ENCODE measurements at places on chromosomes 4 and X.
A peak's percentile ranks its signal among the peaks of the same experiment; 100 is the strongest.

- DNase-seq, result no peak
These were observed 865 bp downstream of the FAM200B start for GRCh38 chr4:15682242-15683142.

DNA sequence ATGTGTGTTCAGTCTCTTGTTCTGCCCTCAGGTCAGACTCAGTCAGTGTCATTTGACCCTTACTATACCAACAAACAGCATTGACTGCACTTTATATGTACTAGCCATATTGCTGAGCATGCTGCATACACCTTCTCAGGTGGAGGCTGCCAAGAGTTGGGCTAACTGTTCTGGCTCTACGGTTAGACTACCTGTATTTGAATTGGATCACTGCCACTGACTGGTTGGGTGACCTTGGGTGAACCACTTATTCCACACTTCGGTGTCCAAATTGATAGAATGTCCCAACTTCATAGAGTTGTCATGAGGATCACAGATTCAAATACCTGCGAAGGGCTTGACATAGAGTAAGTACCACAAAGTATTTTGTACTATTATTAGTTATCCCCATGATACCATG, 91.2 kb upstream of the GPR50 start:
- no peak for DNase-seq

DNA sequence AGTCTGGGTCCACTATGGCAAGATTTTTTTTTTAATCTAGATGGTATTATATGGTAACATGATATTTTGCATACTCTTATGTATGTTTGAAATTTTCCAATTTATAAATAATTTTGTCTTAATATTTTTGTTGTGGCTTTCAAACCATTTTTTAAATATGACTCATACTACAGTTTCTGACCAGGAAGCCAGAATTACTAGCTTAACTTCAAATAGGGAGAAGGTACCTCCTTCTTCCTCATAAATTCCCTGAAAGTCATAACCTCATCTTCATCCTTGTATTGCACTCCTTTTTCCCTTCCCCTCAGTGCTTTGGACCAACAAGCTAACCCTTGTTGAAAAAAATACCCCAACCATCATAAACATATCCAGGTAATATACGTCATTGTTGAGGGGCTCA, 21.6 kb downstream of the ARAP2 start:
- no peak for DNase-seq

GRCh38 chr4:81541161-81541945, 69.6 kb upstream of the RASGEF1B start:
- no peak for DNase-seq

DNA sequence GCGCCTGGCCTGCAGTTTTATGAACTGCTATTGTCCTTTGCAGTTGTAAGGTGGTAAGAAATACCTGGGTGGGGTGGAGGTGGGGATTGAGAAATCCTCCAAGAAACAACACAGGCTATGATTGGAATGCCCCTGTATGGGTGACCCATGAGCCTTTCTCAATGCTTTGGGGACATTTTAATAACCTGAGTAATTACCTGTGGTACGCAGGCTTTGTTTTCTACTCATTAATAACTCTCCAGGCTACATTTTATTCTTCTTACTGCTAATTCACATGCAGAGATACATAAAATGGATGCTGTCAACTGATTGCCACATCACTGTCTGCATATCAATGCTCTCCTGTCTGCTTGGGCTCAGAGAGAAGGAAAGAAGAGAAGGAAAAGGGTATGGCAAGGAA, 41.8 kb downstream of the PHEX start:
- no peak for DNase-seq

GRCh38 chr4:85127653-85128052, 161.2 kb upstream of the WDFY3 start:
- DNase-seq, result peak; percentile 58

GRCh38 chrX:112477653-112478052, 202.1 kb downstream of the LHFPL1 start:
- DNase-seq, result no peak

DNA sequence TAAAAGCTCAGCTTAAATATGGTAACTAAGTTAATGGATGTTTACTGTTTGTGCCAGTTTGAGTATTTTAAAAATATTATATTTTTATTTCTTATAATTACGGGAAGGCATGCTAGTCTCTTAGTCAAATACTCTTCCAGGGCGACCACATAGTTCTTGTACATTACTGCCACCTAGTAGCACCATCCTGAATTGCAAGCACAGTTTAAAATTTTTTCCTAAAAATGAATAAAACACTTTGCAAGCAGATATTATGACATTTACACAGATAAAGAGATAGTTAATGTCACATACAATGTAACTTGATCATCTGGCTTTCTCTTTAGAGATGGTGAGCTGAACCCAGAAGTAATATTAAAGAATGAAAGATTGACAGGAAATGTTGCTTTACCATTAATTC, 11.5 kb downstream of the NDP start:
- no peak for DNase-seq

- no peak for DNase-seq
These were observed 59.7 kb downstream of the NAA11 start for GRCh38 chr4:79266136-79266535.

- peak; percentile 7 for DNase-seq
These were observed 119.3 kb downstream of the AFF1 start for GRCh38 chr4:87053802-87054767.

- no peak for DNase-seq
These were observed 855 bp downstream of the GPRASP2 start for GRCh38 chrX:102712981-102713625.

DNA sequence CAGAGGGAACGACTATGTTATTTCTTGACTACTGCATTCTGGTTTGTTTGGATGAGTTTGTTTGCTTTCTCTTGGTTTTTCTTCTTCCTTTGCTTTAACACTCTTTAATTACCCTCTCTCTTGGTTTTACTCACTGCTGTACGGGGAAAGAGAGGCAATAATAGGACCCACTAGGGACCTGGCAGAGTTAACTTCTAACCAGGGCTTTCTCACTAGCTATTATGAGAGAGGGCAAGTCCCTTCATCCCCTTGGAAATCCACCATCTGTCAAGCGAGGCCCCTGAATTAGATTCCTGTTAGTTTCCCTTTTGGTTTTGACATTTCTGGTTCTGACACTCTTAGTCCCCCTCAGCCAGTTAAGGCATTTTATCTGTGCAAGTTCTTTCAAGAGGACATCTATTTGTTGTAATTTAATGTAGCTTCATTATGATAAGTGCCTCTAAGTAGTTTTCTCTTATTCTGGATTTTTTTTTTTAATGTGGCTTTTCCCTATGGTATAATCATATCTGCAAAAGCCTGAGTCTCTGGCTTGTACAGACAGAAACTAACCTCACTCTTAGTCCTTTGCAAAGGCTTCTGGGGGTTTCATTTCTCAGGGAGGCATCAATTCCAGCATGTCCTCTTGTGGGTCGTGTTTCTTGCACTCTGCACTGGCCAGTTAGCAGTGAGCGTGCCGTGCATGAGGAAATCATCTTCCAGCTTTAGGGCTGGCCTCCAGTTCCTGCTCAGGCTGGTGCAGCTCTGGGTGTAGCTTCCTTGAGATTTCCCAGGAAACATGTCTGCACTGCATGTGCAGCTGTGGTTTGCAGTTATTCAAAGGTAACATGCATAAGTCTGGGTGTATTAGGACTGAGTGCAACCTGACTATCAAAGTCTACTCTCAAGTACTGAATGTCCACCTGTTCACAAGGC, 221.3 kb downstream of the STIM2 start:
- no peak for DNase-seq

DNA sequence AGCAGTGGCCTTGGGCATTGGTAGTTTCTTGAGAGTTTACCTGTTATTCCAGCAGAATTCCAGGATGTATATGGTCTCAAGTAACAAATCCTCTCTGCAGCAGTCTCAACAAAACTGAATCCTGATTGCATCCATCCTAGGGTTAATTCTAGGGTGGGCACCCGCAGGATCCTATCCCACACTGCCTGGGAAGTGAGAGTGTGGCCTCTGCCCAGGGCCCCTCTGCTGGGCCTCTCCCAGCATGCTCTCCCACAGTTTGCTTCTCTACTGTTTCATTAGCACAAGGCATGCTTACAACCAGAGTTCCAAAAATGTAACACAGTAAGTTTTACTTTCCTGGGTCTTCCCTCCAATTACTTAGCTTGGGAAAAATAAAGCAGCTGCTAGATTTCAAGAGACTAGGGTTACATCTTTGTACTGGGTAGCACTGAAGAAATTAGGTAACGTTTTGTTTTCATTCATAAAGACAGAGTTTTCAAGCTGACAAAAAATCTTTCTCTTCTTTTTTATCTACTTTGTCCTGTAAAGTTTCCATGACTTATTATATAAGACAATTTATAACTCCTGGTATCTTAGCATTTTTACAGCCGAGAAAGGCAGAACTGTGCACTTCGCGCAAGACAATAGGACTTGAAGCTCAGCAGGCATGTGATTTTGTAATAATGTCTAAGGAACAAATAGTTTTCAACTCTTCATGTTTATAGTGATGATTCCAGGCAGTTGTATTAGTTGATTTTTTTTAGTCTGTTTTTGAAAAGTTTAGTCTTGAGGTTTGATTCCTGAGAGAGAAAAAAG, 131.2 kb upstream of the PCDH18 start:
- DNase-seq, result no peak

GRCh38 chr4:165844161-165844560, 28.9 kb upstream of the TLL1 start:
- DNase-seq, result no peak

DNA sequence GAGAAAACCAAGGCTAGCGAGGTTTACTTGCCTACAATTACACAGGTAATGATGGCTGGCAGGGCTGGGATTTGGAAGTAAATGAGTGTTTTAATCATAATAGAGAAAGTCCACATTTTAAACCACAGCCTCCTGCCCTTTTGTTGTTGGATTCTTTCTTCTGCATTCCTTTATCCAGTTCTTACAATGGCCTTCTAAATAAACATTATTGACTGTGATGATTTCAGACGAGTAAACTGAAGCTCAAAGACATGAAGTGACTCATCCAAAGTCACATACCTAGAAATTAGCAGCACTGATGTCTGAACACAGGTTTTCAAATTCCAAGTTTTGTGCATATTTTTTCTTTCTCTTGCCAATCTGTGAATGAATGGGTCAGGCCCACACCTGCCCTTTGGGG, 51.2 kb upstream of the C1QTNF7 start:
- no peak for DNase-seq

DNA sequence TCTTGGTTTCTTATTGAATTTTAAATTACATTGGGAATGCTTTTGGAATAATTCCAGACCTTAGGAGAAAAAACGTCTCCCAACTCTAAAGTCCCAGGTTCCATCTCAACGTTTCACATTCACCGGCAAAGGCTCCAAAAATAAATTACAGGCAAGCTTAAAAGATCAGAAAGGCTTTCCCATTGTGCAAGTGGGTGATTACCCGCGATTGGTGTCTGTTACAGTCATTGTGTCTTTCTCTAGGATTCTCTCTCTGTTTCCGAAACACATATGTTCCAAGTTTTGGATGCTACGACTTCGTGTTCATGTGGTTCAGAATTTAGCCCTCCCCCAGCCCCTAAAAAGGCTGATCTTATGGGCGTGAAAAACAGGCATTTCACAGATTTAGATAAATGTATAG, 41.8 kb downstream of the PALLD start:
- no peak for DNase-seq

- DNase-seq, result no peak
These were observed 175.7 kb upstream of the MXRA5 start for GRCh38 chrX:3522101-3522650.

- peak; percentile 23 for DNase-seq
These were observed 50.4 kb downstream of the USP11 start for GRCh38 chrX:47283015-47283771.

DNA sequence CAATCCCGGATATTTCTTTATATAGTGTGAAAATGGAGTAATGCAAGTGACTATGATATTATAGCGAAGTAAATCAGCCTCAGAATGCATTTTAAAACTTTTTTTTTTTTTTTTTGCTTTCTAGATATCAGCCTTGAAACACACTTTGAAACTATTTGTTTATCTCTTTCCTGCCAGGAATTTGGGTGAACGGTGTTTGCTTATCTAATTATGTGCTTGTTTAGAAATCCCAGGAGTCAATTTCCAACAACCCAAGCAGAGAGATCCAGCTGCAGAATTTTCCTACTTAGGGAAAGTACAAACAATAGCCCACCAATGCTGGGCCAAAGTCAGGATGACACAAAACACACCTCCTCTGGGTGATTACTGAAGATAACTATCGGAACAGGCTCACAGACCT, 958.8 kb downstream of the PCDH18 start:
- DNase-seq, result no peak

GRCh38 chrX:120512627-120513026, 43.5 kb upstream of the LAMP2 start:
- DNase-seq, result no peak

GRCh38 chr4:169311643-169312365, 41.0 kb upstream of the SH3RF1 start:
- DNase-seq, result peak; percentile 29

DNA sequence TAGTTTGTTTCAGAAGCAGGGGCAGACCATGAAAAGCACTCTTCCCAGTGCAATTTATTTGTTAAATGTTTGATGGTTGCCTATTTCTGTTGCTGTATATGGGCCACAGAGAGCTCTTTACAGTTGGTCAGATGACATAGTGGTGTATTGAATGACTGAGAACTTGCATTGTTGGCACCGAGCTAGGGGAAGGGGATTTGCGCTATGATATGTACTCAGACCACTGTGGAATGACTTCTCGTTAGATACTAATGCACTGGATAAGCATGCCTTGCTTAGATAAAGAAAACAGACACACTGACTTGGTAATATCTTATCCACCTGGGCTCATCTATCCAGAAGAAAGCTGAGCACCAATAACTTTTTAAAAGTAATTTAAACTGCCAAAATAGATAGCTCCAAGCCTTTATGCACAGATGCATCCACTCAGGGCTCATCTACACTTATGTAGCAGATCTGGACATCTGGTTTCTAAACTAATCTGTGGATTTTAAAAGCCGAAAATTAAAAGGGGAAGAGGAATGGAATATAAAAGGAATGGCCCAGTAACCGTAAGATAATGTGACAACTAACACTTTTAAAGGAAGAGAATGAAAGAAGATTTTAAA, 132.7 kb downstream of the GATB start:
- no peak for DNase-seq

DNA sequence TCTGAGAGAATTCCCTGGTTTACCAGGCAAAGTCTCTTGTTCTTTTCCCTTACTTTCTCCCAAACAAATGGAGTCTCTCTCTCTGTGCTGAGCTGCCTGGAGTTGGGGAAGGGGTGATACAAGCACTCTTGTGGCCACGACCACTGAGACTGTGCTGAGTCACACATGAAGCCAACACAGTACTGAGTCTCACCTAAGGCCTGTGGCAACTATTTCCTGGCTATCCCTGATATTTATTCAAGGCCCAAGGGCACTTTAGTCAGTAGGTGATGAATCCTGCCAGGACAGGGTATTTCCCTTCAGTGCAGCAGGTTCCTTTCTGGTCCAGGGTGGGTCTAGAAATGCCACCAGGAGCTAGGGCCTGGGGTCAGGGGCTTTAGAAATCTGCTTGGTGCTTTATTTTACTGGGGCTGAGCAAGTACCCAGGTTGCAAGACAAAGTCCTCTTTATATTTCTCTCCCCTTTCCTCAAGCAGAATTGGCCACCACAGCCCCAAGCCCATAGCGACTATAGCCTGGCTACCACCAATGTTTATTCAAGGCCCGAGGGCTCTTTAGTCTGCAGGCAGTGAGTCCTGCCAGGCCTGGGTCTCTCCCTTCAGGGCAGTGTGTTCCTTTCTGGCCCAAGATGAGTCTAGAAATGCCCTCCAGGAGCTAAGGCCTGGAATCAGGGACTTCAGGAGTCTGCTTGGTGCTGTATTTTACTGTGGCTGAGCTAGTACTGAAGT, 10.5 kb downstream of the ARL13A start:
- no peak for DNase-seq

Data from RPMI8226 (cell line).